ENCODE measurements at places on chromosomes 6 and 20.

DNA sequence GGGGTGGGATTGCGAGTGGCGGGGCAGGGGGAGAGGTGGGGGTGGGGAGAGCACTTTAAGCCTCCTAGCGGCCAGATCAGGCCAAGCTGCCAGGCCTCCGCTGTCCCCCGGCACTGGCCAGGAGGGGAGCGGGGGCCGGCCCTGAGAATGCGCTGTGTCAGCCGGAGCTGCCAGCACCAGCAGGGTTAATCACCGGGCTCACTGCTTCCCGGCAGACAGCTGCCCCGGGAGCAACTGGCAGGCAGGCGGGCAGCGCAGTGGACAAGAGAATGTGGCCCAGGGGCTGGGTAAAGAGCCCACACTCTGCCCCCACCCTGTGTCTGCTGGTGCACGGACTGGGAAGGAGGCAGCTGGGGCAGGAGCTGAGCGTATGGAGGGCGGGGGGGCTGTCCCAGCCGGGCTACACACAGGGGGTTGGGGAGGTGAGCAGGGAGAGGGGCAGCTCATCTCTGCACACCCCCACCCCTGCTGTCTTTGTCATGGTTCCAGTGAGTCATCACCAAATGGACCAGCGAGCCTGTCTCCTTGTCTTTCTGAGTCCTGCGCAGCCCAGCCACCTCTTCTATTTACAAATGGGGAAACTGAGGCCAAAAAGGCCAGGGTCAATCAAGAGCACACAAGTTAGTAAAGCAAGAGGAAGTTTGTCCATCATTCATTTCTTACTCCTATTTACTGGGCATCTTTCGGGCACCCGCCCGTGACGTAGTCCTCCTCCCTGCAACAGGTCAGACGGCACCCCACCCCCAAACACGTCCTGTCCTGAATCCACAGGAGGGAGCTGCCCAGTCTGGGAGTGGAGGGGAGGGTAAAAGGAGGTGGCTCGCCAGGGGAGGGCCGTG is 2.1 kb upstream of the LAMA5 start:
- no peak for DNase-seq

DNA sequence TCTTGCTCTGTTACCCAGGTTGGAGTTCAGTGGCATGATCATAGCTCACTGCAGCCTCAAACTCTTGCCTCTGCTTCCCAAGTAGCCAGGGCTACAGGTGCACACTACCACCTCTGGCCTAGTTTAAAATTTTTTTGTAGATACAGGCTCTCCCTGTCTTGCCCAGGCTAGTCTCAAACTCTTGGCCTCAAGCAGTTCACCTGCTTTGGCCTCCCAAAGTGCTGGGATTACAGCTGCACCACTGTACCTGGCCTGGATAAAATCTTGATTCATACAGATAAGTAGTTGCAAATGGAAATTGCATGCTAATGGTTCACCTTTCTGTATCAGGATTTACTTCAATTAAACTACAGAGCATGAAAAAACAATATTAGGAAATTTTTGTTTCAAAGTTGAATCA is 4.2 kb downstream of the CD2AP start:
- no peak for DNase-seq

GRCh38 chr20:41879123-41879522 is 260.9 kb upstream of the CHD6 start:
- no peak for DNase-seq

DNA sequence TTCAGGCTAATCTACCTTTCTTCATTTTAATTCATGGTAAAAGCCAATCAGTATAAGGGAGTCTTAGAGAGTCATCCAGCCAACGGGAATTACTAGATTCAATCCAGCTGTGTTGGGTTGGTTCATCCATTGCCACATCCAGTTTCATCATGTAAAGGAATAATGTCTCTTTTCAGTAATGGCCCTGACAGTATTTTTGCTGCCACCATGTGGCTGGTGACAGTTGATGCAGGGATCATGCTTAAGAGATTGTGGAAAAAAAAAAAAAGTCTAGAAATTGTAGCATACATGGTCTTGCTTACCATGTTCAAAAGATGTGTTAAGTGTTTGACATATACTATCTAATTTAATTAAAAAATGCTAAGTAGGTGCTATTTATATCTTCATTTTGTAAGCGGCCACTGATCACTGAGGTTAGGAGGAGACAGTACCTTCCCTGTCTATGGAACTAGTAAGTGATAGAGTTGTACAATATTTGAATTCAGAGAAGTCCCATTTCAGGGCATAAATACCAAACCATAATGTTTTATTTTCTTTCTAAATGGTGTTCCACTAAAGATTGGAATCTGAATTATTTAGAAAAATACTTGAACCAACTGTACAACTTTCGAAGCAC is 135.9 kb downstream of the KHDRBS2 start:
- DNase-seq, result no peak

DNA sequence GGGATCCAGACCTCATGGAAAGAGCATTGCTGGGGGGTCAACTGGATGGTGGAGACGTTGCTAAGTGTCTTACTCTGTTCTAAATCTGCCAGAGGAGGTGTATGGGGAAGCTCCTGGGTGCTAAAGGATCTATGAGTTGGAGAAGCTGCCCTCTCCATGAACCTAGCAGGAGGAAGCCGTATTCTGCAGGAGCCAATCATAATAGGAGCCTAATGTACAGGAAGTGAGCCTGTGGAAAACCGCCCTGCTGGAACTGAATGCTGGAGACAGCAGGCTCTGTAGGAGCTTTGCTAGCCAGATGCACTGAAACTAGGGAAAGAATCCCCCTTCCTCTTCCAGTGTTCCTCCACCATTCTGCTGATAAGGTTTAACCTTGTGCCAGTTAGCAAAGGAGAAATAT is 10.9 kb downstream of the CASP8AP2 start:
- no peak for DNase-seq

- no peak for DNase-seq
Observed at GRCh38 chr6:105664931-105665330, 262.0 kb upstream of the PREP start.

DNA sequence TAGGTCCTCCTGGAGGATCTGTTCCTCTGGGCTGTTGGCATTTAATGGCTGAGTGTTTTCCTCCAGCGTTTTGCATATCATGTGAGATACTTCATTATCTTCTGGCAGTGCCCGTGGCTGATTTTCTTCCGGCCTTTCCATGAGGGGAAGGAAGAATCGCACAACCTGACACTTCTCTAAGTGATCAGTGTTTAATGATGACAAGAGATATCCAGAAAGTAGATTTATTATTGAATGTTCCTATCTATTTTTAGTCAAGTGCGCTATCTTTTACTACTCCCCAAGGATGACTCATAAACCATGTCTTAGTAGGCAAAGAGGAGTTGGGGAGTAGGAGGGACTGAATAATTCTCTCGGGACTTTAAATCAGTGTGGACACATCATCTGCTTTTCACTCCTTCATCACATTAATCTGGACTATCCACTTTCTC is 149.7 kb downstream of the PLCB4 start:
- peak; percentile 21 for DNase-seq

GRCh38 chr20:44707018-44707579 is 8.1 kb upstream of the CCN5 start:
- no peak for DNase-seq

- DNase-seq, result no peak
Observed at GRCh38 chr6:124056407-124057334, 253.0 kb downstream of the NKAIN2 start.

DNA sequence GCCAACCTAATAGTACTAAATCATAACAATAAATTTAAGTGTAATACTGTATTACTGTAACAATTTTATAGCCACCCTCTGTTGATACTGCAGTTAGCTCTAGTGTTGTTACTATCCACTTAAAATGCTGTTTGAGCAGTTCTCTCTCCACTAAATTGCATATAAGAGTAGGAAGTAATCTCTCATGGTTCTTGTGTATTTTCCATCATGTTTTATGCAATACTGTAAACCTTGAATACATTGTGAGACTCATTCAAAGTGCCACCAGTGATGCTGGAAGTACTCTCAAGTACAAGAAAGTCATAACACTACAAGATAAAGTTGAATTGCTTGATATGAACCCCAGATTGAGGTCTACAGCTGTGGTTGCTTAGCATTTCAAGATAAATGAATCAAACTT is 65.5 kb downstream of the WASF1 start:
- DNase-seq, result no peak

GRCh38 chr20:62686869-62687830 is 21.5 kb upstream of the NTSR1 start:
- DNase-seq, result no peak

DNA sequence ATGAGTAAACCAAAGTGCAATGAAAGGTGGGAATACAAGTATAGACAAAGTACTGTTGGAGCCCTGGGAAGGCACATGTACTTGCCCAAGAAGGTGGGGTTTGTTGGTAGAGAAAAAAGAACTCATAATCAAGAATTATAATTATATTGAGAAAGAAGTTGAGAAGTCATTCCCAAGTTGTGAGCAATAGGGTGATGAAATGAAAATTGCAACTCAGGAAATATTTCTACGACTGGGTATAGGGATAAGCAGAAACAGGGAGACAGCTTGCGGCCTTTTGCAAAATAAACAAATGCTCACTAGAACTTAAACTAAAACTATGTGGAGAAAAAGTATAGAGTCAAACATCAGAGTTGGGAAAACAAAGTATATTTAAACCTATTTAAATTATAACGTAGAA is 250.7 kb upstream of the FAM83B start:
- peak; percentile 41 for DNase-seq

GRCh38 chr6:2103765-2104523 is 141.5 kb downstream of the GMDS start:
- DNase-seq, result peak; percentile 23

DNA sequence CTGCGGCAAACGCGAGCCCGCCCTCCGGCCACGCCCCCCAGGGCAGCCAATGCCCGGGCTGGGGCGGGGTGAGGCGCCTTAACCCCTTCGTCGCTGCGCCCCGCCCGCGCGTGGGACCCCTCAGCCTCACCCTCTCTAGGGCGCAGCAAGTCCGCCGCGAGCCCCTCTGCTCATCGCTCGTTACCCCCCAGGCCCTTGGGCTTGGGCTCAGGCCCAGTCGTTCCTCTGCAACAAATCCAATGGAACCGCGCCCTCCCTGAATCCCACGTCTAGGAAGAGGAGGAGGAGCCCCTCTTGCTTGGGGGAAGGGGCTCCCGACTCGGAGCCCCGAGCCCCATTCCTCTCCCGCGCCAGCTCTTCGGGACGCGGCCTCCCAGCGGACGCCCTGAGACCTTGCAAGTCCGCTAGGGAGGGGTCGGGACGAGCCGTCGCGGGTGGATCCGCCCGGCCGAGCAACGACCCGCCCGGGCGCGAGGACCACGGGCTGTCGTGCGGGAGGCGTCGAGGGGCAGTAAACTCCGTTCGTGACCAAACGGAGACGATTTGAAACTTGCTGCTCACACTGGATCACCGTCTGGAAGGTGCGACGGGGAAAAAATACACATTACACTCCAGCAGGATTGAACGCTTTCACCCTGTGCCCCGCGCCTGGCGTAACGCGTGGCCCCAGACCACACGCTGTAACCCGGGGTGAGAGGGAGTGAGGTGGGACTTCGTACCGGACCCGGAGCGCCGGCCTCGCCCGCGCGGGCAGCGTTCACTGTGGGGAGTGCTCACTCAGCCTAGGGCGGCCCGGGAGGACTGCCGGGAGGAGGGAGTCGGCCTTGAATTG is 477 bp upstream of the LZTS3 start:
- DNase-seq, result no peak

DNA sequence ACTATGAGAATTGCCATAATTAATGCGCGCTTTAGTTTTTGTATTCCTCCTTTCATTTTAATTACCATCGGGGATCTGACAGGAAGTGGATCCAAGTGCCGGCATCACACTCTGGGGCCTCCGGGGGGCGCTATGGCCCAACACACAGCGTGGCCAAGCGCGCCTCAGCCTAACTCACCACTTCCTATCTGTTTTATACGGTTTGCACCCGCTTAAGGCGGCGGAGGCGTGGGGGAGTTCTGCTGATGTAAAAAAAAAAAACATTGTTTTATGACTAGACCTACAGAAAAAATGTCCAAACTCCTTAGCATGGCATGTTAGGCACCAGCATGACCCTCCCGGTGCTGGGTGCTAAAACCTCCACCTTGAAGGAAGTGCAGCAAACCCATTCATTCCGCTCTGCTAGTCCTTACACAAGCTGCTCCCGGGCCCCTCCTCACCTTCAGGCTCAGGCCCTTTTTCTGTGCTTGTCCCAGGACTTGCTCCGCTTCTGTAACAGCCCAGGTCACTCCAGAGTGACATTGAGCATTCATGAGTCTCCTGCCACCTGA is 4.5 kb upstream of the EBF4 start:
- no peak for DNase-seq

DNA sequence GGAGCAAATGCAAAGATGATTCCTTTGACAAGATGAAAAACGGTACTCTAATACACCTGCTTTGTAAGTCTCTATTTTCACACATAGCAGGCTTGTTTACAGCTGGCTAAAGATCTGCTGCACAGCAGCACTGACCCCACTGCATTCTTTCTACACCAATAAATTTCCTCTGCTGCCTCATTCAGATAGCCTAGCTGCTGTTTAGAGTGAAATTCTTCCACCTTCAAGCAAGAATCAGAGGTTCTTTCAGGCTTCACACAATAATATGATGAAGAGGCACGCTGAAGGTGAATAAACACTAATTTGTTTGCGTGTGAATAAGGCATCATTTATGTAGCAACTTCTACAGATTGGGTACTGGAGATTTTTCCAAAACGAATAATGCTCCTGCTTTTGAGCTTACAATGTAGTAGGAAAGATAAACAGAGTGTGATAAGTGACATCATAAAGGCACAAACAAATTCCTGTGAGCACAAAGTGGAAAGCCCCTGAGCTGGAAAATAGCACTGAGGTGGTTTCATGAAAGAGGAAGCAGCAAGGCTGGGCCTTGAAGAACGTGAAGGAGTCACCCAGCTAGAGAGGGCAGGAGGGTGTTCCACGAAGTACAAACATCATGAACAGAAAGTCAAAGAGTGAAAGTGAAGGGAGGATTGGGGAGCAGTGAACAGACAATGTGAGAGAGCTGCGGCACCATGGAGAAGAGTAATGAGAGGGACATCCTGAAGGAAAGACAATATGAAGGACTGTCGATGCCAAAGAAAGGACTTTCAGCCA is 543.4 kb downstream of the CD83 start:
- no peak for DNase-seq

DNA sequence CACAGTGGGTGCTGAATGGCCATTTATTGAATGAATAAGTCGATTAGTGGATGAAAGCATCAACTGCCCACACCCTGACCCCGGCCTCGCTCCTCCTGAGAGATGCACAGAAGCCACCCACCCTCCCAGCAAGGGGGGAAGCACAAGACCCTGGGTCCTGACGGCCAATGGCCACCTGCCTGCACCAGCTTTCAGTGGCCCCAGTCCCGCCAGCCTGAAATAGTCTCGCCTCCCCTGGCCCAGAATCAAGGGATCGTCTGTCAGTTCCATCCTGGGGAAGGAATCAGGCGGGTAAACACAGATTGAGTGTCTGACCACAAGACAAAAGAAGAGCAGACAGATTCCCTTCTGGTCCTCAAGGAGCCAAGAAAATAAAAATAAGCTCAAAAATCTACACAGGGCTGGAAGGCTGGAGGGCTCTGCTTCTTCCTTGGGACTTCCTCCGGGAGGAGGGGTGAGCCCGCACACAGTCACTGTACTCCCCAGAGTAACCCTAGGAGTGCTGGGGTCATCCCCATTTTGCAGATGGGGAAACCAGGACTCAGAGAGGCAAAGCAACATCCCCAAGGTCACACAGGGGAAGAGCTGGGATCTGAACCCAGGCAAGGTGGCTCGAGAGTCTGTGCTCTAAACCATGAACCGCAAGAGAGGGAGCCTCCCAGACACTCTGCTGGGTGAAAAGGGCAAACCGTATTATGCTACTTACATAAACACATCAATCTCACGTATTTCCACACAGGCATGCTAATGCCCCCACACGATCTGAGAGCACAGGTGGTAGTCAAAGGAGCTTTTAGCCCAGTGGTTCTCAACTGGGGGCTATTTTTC is 7.8 kb downstream of the PREX1 start:
- DNase-seq, result no peak

- DNase-seq, result peak; percentile 42
Observed at GRCh38 chr6:70371454-70372105, 41.7 kb upstream of the FAM135A start.
